Right renal pelvis (tissue), 4 donors: ENCODE measurements at places on chromosomes 5 and 9. TPM values are rescaled to one million over a fixed set of nuclear protein-coding genes. Genes with fewer than 3 reads are reported as not detected.

- DNase-seq: no peak
Observed at GRCh38 chr9:92463387-92463786, 18.9 kb downstream of the ASPN start.

- DNase-seq: no peak
Observed at GRCh38 chr5:83947763-83948162, 227.1 kb upstream of the HAPLN1 start.

The BSPRY gene
- polyA plus RNA-seq: 10.3 TPM

- peak; percentile 20 for DNase-seq
Observed at GRCh38 chr5:64165500-64166200, at the start of gene RNF180. Gene RNF180, plus strand, starts transcription at chr5:64165843. Its CDS starts 34,965 bp downstream, at chr5:64200808.

DNA sequence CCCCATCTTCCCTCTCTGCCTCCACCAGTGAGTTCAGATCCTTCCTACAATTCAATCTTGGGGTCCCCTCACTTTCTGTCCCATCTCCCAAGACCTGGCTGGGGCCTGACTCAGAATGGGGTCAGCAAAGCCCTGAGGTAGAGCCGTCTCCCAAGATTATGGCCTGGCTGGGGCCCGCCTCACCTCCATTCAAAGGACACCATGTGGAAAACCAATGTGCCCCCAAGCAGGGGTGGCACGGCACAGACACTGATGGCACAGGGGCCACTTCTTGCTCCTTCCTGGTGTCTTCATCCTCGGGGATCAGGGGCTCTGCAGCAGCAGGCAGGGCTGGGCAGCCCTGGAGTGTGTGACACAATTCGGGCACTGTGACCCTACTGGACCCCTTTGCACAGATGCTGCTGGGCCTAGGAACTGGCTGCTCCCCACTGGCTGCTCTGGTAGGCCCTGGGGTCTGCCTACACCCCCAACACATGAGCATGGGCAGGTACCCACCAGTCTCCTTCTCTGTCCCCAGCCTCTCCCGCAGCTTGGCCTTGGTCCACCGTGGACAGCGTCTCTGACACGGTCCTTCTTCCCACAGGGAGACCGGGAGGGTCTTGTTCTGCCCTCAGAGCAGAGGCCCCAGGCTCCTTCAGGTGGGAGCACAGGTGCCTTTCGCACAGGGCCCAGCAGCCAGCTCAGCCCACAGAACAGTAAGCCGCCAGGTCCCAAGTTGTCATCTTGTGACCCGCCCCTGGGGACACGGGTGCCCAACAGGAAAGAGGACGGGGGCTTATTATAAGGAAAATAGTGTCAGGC lies 89.5 kb downstream of the ADAMTS2 start:
- DNase-seq: no peak

The SLC36A3 gene
- polyA plus RNA-seq: not detected

The SPINK6 gene
- not detected for polyA plus RNA-seq

GRCh38 chr5:112254303-112254702 lies 164.8 kb downstream of the EPB41L4A start:
- no peak for DNase-seq

The MARCOL gene
- 0.12 TPM for polyA plus RNA-seq

The CDH18 gene
- polyA plus RNA-seq: 1.0 TPM

The TTC39B gene
- 6.7 TPM for polyA plus RNA-seq

GRCh38 chr9:89613912-89614892 lies 9.4 kb downstream of the GADD45G start:
- DNase-seq: no peak

The GFI1B gene
- 2.1 TPM for polyA plus RNA-seq

- no peak for DNase-seq
Observed at GRCh38 chr9:88574953-88575352, 40.0 kb downstream of the NXNL2 start.

- DNase-seq: no peak
Observed at GRCh38 chr9:106893088-106893487, 30.1 kb downstream of the ZNF462 start.

DNA sequence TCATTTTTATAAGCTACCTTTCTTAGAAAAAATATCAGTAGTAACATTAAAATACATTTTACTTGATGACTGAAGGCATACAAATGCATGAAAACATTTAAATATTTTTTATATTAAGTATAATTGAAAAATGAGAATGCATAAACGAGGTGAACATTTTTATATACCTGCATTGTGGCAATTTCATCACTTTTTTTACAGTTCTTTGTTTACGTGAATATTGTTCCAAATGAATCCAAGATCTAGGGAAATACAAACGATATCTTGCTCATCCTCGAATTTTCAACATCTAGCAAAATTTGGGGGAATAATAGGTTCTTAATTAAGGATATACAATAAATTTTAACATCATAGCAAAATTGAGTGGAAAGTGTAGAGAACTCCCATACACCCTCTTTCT lies 45.5 kb upstream of the ALDH1A1 start:
- no peak for DNase-seq

- no peak for DNase-seq
Observed at GRCh38 chr9:110125763-110126351, 82.1 kb downstream of the C9orf152 start.

The GBGT1 gene
- 3.3 TPM for polyA plus RNA-seq
